ENCODE measurements at places on chromosomes 7 and 10.
A peak's percentile ranks its signal among the peaks of the same experiment; 100 is the strongest.

GRCh38 chr7:32892521-32893206, 1.1 kb upstream of the KBTBD2 start:
- DNase-seq = peak; percentile 76

GRCh38 chr7:34758111-34758601, 100.1 kb downstream of the NPSR1 start:
- DNase-seq = no peak

DNA sequence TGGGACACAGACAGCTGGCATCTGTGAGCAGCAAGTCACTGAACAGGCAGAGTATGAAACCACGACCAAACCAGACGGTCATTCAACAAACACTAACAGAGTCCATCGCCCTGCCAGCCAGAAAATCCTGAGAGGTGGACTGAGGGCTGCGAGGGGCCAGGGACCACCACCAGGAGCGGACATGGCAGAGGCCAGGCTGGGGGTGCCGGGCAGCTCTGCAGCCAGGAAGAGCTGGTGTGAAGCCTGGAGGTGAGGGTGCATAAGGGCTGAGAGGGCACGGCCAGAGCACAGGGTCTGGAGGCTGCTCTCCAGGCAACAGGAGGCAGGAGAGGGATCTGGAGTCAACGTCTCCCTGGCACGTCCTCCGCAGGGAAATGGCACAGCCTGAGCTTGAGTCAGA, 15.5 kb downstream of the MAD1L1 start:
- no peak for DNase-seq

- no peak for DNase-seq
Observed at GRCh38 chr7:66751945-66752344, 11.4 kb downstream of the RABGEF1 start.

DNA sequence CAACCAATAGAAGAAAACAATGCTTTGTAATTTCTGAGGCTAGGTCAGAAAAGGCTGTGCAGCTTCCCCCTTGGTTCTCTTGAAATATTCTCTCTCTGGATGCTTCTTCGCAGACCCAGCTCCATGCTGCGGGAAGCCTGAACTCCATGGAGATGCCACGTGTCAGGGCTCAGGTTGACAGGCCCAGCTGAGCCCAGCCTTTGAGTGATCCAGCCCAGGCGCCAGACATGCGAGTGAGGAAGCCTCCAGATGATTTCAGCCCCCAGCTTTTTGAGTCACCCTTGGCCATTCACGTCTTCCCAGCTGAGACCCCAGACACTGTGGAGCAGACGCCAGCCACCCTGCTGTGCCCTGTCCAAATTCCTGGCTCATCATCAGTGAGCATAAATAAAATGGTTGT, 378.4 kb upstream of the NRP1 start:
- no peak for DNase-seq

DNA sequence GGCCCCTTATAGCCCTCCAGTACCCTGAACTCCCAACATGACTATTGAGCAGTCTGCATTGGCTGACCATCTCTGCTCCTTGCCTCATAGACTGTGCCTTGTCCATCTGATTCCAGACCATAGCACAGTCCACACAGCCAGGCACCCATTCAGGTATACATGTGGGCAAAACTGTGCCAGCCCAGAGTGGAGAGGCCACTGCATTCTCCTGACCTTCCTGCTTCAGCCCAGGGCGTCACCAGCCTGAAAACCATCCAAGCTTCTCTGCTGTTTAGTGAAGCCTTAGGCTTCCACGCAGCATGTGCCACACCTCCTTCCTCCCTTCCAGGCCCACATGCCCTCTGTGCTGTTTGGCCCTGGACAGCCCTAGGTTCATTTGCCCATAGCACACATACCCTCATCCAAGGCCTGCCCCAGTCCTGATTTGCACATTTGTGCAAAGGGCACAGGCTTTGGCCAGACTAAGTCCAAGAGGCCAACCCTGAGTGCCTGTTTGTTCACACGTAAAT, 10.5 kb downstream of the DDX56 start:
- DNase-seq = no peak

Data from CD4-positive, alpha-beta T cell treated with Interferon alpha-2 for 1 hour (primary cell).